ENCODE measurements at places on chromosomes 12 and 14.

DNA sequence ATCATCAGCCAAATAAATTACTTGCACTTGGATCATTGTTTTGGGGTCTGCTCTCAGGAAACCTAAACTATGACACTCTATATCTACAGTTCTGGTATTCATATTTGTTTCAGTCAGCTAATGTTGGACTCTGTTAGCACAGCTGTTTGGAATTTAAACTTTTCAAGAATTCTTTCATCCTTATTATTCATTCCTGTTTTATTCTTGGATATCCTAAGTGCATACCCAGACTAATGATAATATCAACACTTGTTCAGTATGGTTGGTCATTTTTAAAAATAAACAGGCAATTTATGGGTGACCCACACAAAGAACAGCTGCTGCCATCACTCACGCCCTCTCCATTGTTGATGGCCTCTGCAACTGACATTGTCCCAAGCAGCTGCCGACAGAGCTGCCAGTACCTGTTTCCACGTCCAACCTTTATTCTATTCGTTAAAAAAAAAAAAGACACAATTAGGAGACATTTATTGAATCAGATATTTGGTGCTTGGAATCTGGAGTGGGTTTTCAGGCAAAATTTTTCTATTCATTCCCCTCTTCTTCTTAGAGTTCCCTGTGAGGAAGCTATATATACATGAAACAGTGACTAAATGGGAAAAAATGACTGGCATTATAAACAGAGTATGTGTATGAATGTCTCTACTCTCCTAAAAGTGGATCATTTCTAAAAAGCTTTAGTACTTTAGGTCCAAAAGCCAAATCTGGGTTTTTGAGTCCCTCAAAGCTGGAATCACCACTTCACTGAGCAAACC lies 252.1 kb upstream of the NAV3 start:
- no peak for DNase-seq

DNA sequence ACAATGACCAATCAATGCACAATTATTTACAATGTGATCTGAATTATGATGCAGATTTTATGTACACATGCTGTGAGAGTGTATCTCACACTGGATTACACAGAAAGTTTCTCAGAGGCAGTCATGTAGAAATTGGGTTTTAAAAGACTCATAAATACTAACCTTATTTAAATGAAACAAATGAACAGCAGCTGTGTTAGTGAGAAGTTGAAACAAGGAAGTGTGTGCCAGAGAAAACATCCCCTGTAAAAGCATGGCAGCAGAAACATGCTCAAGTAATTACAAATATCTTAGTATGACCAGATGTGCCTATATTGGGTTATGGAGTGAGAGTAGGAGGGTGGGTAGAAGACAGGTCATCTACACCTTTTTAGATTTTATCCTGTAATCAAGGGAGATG lies 723.7 kb downstream of the C12orf50 start:
- DNase-seq: no peak

- no peak for DNase-seq
These were observed 205.2 kb upstream of the TMEM260 start for GRCh38 chr14:56374421-56374820.

GRCh38 chr12:52860102-52860823 lies 11.5 kb upstream of the KRT78 start:
- no peak for DNase-seq

DNA sequence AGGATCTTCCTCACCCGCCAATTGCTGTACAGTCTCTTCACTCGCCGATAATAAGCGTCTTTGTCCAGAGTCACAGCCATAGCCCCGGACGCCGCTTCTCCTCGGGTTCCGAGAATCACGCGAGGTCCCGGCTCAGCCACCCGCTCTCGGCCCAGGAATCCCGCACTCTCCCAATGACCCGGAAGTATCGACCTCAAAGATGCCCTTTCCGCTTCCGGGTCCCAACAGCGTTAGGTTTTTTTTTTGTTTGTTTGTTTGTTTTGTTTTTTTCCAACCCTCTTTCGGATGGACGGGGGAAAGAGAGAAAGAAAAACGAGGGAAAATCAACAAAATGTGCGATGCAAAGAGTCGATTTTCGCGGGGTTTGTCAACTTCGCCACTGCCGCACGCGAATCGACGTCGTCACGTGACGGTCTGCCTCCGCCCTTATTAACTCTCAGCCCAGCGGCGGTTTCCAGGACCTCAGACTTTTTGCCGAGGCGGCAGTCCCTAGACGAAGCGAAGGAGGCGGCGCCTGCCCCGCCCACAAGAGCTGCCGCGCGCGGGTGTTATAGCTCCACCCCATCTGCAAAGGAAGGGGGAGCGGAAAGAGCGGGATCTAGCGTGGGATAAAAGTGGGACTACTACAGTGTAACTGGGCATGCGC lies at the start of gene SUPT16H:
Gene SUPT16H (minus strand): TSS at position 172 of the 646 bp plus-strand sequence. CDS start 92 bp downstream, at position 80.
- DNase-seq: peak; percentile 56

DNA sequence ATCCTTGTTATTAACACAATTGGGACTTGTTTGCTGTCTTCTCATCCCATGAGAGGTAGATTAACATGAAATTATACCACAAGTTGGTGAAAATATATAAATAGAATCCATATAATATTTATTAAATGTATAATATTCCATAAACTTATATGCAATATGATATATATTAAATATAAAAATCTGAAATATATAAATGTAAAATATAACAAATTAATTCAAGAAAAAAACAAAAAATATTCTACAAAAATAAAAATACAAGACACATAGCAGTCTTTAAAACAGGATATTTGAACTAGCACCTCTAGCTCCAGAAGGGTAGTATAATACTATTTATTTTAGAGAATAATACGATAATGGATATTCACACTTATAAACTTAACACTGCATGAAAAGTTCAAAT lies 603.3 kb upstream of the FLRT2 start:
- no peak for DNase-seq

DNA sequence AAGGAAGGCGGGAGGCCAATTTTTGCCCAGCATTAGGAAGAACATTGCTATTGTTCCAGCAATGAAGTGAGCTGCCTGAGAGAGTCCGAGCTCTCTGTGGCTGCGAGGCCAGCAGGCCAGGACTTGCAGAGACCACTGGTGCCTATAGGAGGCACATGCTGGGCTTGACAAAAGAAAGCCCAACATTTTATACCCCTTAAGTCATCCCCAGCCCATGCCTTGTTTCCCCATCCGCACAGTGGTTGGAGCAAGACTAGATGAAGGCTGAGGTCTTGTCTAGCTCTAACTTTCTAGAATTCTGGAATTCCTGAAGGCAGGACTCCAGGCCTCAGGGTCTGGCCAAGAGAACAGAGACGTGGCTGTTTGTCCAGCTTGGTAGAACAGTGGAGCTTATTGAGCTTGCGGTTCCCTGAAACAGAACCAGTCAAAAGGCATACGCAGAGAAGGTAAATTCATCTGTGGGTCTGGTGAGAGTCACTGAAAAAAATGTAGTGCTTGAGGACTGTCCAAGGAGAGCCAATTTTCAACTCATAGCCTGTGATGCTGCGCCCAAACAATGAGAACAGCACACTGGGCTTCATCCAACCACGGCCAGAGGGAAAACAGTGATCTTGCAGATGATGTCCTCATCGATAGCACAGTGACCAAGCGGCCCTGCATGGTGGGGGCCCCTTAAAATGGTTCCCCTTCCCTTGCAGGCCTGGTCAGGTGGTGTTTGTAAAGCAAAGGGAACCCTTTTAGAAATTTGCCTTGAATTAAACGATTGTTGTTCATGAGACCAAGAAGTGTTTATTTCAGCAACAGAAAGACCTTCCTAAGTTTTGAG lies 27.1 kb upstream of the COL2A1 start:
- no peak for DNase-seq

DNA sequence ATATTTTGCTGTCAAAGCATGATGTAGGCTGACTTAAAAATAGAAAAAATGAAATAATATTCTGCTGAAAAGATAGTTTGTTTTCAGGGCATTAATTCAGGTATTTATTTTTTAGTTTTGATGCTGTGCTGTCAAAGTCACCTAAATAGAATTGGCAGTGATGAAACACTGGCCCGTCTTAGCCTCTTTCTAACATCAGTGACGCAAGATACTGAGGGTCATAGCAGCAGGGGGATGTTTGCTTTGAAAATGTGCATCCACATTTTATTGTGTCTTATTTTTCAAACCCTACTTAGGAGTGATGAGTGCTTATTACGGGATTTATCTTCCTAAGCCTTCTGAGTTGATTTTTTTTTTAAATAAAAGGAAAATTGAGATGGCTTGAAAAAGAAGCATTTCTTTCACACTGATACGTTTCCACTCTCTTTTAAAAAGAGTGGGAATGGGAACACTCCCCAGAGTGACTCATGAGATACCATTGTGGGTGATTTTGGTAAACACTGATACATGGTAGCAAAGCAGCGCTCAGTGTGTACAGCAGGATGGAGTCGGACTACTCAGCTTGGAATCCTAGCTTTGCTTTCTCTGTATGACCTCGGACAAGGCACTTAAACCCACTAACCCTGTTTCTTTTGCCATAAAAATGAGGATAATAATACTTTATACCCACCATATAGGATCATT lies 290.8 kb downstream of the ERC1 start:
- DNase-seq: no peak

DNA sequence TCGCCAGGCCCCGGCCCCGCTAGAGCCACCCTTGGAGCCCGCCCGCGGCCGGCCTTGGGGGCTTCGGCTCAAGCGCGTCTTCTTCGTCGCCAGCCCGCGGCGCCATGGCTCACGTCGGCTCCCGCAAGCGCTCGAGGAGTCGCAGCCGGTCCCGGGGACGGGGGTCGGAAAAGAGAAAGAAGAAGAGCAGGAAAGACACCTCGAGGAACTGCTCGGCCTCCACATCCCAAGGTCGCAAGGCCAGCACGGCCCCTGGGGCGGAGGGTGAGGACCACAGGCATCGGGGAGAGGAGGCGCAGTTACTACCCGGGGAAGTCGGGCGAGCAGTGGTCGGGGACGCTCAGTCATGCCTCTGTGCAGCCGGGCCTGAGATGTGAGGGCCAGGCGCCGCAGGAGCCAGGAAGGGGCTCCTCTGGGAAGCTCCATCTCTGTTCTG lies 573 bp downstream of the ARL6IP4 start:
- no peak for DNase-seq

GRCh38 chr14:95885866-95886265 lies 9.2 kb downstream of the TUNAR start:
- no peak for DNase-seq

DNA sequence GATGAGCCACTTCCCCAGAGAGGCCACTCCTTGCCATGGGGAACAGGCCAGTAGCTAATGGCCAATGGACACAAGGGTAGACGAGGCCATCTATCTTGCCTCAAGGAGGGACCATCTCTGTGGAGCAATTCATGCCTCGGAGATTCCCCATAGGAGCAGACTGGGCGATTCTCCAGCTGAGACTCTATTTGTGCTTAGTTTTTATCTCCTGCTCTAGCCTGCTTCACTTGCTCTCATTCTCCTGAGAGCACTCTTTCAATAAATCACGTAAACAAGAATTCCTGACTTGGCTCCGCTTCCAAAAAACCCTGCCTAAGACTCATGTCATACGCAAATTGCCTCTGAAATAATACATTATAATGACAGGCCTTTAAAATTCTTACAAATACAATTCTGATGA lies 396.4 kb upstream of the USP15 start:
- no peak for DNase-seq

DNA sequence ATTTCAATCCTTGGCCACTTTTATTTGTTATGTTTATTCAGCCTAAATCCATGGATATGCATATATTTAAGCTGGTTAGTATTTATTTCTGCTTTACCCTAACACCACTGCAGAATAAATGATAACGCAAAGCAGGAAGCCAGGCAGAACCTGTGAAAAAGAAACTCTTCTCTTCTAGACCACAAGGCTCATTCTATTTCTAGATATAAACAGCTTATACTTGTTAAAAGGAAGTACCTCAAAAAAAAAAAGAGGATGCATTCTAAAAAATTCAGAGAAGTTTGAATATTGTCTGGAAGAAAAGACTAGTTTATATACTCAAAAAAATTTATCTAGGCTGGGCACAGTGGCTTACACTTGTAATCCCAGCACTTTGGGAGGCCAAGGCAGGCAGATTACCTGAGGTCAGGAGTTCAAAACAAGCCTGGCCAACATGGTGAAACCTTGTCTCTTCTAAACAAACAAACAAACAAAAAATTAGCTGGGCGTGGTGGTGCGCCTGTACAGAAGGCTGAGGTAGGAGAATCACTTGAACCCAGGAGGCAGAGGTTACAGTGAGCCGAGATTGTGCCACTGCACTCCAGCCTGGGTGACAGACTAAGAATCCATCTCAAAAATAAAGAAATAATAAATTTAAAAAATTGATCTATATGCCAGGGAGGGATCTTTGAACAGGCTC lies 55.8 kb downstream of the GALNT4 start:
- no peak for DNase-seq

GRCh38 chr14:93676416-93676958 lies 111.8 kb downstream of the PRIMA1 start:
- no peak for DNase-seq

GRCh38 chr14:58864751-58865513 lies 227.2 kb downstream of the DACT1 start:
- DNase-seq: no peak

DNA sequence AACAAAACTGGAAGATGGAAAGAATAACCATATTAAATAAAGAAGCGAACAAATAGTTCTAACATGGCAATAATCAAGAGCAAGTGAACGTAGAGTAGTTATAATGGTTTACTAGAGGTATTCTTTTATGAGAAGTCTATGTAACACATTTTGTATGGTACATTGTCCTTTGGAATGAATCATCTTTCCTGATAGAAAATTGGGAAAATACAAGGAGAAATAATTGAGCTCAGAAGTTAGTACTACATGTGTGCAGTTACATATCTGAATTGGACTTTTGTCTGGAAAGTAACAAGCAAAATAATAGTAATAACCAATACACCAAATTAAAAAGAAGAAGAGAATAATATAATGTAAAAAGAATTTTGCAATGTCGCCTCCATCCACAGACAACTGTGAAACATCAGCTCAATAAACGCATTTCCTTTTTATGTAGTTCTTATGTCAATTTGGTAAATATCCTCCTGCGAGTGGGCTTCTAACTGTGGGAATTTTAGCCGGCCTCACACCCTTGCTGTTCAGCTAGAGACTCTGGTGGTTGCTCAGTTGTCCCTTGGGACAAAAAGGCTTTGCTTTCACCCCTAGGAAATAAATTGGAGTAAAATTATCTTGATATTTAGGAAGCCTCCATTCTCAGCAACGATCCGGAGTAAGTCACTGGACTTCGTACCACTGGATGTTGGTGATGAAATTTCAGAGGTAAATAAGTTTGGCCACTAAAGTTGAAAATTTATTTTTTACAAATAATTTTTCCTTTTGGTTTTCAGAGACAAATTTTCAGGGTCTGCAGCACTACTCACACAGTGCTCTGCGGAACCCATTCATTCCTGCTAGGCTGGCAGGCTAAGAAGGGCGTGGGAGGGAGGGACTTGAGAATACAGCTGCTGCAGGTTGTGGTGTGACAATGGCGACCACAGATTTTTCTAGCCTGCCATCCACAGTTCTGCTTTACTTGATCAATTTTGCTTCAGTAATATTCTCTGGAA lies 1.1 kb upstream of the TUBA1A start:
- no peak for DNase-seq

GRCh38 chr14:20627346-20628027 lies 14.0 kb downstream of the OR6S1 start:
- no peak for DNase-seq
